Adipose tissue (tissue), 3 donors: ENCODE measurements at places on chromosomes 7 and 10. TPM values are rescaled to one million over a fixed set of nuclear protein-coding genes. Genes with fewer than 3 reads are reported as not detected.

The AGAP5 gene
- polyA plus RNA-seq, result 4.3 TPM

The FOXP2 gene
- polyA plus RNA-seq, result 3.0 TPM

The UCN3 gene
- polyA plus RNA-seq, result 1.5 TPM

The PKD2L1 gene
- not detected for polyA plus RNA-seq

The OR2A12 gene
- polyA plus RNA-seq, result not detected

The LIPM gene
- not detected for polyA plus RNA-seq

The ASZ1 gene
- polyA plus RNA-seq, result not detected

The EIF5AL1 gene
- polyA plus RNA-seq, result 0.92 TPM

The PRLHR gene
- polyA plus RNA-seq, result 0.09 TPM

The ZNF107 gene
- polyA plus RNA-seq, result 1.3 TPM

The CPXM2 gene
- polyA plus RNA-seq, result 4.7 TPM
